ENCODE measurements at places on chromosomes 6 and 20.

DNA sequence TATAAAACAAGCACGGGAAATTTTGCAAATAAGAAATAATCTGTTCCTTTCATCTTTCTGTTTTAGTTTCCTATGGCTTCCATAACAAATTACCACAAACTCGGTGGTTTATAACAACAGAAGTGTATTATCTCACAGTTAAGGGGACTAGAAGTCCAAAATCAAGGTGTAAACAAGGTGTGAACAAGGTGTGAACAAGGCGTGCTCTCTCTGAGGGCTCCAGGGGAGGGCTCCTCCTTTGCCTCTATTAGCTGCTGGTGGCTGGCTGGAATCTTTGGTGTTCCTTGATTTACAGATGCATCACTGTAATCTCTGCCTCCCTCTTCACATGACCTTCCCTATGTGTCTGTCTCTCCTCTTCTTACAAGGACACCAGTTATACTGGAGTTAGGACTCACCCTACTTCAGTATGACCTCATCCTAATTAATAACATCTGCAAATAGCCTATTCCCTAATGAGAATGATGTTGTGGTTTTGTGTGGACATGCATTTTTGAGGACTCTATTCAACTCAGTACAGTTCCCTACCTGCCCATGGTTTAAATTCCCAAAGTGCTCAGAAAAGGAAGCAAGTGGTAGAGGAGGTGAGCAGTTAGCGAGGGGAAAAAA is 17.5 kb upstream of the BMP5 start:
- no peak for DNase-seq

DNA sequence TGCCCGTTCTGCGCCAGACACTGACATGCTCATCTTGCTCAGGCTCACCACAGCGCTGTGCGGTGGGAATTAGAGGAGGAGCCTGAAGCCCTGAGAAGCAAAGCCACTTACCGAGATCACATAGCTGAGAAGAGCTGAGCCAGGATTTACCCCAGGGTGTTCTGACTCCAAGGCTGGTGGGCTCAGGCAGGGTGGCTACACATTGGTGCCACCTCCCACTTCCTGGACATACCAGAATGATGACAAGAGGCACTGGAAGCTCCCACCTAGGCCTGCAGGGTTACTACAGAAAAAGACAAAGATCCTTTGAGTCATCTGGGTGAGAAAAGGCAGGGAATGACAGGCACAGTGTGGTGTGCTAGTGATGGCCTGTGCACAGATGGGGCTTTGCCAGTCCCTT is 24.4 kb upstream of the FKBP1A start:
- no peak for DNase-seq

- DNase-seq = no peak
Observed at GRCh38 chr6:154653853-154654252, 79.4 kb upstream of the SCAF8 start.

DNA sequence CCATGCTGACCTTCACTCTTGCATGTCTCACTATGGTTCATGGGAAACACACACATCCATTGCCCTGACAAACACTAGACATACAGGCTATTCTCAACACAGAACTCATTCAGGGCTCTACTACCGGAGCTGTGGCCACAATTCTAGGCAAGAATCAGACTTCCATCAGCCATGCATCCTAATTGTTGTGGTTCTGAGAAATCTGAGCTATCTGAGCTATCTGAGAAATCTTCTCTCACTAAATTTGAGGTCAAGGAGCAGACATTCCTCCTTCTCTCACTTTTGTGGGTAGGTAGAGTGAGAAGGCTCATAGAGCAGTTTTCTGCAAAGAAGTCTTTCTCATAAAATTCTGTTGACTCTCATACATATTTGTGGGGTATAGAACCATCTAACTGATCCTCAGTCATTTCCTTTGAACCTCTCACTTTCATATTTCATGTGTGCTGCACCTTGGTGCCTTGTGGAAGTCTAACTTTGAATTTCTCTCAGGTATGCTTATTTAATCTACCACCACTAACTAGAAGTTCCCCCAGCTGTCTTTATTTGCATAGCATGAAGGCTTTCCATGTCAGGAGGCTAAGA is 43.6 kb downstream of the ADGRF1 start:
- DNase-seq = no peak

GRCh38 chr6:18323935-18324705 is 59.8 kb upstream of the DEK start:
- peak; percentile 57 for DNase-seq

DNA sequence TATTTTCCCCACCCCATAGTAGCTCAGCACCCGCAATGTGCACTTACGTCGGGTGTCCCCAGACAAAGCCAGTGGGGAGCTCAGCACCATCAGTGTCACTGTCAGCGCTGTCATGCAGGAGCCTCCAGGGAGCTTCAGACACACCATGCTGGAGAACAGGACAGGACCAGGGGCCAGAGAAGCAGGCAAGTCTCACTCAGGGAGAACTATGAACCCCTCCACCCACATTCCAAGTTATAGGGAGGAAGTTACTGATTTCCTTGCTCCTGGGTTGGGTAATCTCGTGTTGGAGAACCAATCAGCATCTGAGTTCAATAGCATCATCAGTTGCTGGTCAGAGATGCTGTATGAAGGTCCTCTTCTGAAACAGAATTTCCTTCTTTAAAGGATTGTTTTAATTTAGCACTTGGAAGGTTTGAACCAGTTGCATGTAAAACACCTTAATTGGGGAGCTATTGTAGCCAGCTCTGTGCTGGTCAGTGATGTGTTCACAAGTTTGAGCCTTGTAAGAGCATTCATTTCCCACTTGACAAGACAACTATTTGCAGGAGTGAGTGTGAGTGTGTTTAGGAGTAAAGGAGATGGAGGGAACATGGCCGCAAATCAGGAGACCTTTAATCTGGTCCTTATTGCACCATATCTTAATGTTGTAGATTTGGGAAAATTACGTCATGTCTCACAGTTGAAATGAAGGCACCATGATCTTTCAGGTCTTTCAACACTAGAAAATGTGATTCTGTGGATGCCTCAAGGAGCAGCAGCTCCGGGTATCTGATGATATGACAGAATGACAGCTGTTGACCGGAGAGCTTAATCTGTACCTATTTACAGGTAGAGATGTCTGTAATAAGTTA is at the start of gene HLA-DRB1:
TSS of gene HLA-DRB1 (minus strand) at position 253 of the 854 bp plus-strand sequence. CDS start at position 147, 106 bp downstream.
- DNase-seq = peak; percentile 83

- no peak for DNase-seq
Observed at GRCh38 chr6:119328254-119328653, 21.3 kb downstream of the MAN1A1 start.

- DNase-seq = no peak
Observed at GRCh38 chr6:129525055-129525454, 184.9 kb downstream of the ARHGAP18 start.

- no peak for DNase-seq
Observed at GRCh38 chr20:32355417-32355841, 2.7 kb upstream of the ASXL1 start.

GRCh38 chr6:158737710-158738615 is 81.2 kb downstream of the EZR start:
- no peak for DNase-seq

DNA sequence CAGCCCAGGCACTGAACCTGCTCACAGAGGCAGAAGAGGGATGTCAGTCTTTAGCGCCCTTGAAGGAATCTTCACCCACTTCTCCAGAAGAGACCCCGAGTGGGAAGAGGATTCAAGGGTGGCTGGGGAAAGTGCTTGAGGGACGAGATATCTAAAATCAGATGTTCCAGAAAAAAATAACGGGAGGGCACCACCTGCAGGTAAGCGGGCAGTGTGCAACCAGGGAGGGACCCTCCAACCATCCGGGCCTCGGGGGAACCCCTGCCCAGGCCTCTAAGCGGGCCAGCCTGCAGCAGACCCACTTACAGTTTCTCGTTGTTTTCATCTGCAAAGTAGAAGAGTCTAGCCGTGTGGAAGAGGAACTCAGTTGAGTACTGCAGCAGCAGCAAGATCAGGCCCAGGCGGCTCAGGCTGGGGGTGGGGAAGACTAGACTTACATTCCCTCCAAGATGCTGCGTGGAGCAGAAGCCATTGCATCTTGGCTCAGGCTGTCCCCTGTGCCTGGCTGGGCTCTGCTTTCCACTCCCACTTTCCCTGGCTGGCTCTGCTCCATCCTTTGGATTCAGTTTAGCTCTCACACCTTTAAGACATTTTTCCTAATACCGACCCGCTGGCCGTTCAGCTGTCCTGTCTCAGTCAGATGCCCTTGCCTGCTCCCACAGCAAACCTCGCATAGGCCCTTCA is 71.0 kb downstream of the TRAM2 start:
- DNase-seq = no peak

DNA sequence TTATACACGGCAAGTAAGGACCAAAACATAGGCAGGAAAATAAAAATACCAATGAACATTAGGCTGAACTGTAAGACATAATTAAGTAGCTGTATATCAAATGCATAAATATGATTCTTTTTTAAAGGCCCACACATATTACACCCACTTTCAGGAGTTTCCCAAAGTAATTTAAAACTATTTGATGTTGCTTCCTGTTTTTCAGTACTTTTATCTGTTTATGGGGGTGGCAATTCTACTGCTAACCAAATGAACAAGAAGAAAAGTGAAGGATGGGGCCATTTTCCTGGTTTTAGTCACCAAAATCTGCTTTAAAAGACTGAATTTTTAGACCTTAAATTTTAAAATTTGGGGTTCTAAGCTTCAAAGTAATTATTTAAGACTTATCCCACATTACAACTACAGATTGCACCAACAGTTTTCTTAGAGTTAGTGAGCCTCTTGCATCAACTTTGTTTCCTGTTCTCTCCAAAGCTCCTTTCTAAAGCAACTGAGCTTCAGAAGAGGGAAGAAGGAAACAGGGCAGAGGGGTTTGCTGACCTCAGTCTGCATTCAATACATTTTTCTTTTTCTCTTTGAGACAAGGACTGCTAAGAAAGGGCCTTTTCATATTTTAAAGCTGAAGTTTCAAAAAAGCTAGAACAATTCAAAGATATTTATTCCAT is 191.0 kb downstream of the BACH2 start:
- DNase-seq = no peak

DNA sequence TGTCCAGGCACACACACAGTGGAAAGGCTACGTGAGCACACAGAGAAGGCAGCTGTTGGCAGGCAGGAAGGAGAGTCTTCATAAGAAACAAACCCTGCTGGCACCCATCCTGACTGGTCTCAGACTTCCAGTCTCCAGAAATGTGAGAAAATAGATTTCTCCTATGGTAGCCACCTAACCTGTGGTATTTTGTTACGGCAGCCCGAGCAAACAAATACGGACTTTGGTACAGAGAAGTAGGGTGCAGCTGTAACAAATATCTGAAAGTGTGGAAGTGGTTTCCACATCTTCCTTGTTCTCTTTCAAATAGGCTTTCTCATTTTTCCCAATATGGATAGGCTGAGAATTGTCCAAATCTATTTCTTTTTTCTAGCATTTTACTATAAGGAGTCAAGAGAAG is 94.6 kb downstream of the ADGB start:
- DNase-seq = no peak

DNA sequence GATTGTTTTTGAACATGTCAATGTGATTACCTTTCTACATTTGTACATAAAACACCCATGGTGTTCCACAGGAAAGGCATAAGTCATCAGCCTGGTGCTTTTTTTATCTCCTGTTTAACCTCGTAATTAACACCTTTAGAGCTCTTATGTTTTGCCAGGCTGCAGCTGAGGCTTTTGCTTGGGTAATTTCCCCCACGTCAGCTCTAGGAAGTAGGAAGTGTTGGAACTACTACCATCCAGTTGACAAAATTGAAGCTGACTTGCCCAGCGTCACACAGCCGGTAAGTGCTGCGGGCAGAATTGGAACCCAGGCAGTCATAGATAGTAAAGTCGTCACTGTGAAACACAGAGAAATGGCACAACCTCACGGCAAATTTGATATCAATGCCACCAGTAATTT is 86.6 kb upstream of the BMP2 start:
- DNase-seq = no peak
